ENCODE measurements at places on chromosomes 12 and 14.

- DNase-seq = no peak
These were observed 132.1 kb downstream of the ANKS1B start for GRCh38 chr12:99852666-99853065.

DNA sequence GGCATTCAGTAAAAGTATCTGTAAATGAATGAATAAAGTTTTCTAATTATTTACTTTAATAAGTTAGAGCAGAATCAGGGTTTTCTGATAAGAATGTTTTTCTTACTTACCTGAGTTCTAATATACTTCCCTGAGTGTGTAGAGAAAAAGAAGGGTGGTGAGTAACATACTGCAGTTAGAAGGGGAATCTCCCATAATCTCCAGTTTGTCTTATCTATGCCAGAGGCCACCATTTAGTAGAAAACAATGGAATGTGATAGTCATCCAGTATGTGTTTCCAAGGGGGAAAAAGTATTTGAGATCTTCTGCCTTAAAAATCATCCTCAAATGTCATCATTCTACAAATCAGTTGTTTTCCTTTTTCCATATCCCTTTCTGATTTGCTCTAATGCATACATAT, 56.5 kb upstream of the PAWR start:
- no peak for DNase-seq

DNA sequence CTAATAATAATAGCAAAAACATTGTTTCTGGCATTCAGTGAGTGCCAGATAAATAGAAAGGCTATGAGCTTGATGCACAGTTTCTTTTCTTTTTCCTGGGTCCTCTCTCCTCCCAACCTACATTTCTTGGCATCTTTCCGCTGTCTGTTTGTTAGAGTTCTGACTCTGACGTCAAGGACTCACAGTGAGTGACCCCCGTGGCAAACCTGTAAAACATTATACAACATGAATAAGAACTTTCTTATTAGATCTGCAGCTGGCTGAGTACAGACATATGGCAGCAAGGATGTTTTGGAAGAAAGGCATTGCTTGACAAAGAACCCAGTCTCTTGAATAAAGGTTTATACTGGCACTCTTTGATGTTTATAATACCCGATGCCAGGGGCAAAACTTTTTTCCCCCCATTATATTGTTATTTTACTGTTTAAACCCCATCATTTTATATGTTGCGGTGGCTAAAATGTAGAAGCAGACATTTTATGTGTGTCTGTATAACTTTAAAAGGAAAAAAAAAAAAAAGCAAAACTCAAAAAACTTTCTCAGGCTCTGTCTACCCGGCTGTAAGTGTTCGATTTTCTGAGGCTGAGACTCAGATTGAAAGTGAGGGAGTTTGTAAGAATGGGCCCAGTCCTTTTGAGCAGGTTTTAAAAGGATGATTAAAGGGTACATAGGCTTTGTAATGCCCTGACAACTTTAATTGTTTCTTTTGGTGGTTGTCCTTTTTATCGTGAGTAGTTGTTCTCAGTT, 159.3 kb downstream of the PDE3A start:
- no peak for DNase-seq

DNA sequence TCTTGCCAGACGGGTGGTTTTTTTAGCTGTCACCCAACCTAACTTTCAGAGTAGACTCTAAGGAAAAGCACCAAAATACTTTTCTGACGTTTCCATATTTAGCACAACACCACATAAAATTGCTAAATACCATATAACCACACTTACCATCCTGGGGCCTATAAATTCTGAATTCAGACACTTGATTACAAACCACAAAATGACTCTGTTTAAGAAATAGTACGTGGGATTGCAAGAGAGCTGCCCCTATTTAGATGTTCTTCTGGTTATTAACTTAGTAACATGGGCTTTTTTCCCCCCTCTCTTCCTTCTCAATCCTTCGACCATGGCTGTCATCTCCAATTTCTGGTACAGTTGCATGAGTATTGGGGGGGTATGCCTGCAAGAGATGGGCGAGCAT, 287.7 kb downstream of the BMP4 start:
- DNase-seq = no peak

- no peak for DNase-seq
These were observed 52.1 kb downstream of the NIN start for GRCh38 chr14:50778721-50779483.

DNA sequence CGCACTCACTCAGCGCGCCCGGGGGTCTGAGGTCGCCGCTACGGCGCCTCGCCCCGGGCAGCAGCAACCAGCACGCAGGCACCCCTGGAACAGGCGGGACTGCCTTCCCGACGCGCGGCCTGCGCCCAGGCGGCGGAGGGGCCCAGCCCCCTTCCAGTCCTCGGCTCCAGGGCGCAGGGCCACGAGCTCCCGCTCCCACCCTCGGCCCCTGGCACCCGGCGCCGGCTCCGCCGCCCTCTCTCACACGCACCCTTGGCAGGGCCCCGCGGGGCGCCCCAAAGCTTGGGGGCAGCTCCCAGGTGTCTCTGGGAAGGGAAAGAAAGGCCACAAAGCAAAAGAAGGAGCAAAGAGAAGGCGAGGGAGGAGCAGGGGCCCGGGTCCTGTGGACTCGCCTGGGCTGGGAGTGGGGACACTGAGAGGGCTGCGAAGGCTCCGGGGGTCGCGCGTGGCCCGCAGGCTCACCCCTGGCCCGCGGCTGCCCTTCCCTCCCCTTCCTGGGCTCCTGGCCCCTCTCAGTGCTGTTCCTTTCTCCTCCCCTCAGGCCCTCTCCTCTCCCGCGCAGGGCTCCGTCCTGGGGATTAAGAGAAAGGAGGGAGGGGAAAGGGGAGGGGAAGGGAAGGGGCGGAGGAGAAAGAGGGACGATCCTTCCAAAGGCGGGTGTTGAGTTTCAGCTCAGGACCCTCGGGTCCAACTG, 907 bp upstream of the EFS start:
- DNase-seq = no peak

DNA sequence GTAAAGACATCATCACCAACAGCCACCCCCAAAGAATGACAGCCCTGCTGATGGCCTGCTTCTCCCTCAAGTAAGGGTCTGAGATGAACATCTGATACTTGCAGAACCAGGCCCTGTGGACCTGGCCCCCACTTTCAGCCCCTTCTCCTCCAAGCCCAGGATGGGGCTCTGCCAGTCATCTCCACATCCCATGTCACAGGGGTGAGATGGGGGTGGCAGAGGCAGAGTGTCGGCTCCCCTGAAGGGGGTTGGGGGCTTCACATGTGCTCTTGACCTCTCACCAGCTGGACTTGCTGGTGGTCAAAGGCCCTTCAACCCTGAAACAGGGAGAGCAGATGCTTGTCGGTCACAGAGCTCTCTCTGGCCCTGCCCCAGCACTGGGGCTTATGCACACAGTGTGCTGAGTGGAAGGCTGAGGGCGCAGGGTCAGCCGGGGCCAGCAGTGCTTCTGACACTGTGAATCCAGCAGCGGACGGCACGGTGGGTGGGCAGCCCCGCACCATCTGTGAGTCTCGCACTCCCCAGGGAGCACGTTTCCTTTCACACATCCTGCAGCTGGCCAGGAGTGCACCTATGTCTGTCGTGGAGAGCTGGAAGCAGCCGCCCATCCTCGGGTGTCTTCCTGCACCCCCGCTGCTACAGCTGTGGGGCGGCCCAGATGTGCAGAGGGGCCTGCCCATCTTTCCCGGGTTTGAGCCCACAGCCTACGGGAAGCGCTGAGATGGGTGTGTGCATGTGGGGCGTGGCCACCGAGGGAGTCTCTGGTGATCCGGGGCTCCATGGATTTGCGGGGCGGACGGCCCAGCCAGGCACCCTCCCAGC, 94.3 kb downstream of the ADGRD1 start:
- no peak for DNase-seq

DNA sequence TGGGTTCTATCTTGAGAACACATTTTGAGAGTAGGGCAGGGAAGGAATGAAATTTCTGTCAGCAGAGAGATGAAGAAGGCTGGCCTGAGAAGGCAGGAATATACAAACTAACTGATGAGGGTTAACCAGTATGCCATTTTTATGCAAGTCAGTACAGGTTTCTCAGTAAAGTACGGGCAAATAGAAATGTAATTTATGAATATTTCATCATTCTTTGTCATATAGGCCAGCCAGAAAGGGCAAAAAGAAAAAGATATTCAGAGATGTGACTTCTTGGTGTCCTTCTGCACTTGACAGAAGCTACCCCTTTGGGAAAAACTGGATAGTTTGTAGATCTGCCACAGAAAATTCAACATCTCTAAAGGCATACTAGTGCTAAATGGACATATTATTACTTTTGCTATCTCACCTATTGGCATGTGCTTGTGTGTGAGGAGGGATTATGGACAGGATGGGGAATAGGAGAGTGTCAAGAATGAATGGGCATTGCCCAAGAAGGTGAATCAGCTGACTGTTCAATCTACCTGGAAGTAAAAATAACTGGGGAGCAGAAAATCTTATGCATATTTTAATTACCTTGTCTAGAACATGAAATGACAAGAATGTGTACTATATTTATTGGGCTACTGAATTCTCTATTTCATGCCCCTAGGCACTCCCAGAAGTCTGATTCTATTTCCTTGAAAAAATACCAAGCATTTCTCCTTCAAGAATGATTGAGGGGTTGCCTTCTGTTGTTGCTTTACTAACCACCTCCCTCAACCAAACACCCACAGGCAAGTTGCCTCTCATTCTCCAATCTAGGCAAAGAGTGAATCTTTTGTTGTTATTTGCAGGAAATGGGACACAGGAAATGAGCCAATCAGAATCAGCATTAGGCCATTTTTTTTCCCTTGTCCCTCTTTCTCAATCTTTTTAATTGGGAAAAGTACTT, 175.1 kb upstream of the SLC38A2 start:
- DNase-seq = no peak

DNA sequence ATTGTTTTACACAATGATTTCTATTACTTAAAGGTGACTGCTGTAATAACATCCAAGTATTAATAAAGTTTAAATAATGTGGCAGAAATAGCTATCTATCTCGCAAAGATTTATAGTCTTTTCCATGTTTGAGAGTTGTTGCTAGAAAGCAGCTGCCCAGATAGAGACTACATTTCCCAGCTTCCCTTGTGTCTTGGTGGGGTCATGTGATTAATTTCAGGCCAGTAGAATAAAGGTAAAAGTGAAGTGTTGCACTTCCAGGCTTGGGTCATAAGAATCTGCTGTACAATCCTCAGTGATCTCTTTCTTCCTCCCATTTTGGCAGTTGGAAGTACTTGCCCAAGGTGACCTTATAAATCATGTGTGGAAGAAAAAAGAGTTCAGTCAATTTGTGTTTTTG, 449.7 kb upstream of the USP15 start:
- DNase-seq = no peak

GRCh38 chr12:114168061-114168460, 201.9 kb upstream of the RBM19 start:
- no peak for DNase-seq

DNA sequence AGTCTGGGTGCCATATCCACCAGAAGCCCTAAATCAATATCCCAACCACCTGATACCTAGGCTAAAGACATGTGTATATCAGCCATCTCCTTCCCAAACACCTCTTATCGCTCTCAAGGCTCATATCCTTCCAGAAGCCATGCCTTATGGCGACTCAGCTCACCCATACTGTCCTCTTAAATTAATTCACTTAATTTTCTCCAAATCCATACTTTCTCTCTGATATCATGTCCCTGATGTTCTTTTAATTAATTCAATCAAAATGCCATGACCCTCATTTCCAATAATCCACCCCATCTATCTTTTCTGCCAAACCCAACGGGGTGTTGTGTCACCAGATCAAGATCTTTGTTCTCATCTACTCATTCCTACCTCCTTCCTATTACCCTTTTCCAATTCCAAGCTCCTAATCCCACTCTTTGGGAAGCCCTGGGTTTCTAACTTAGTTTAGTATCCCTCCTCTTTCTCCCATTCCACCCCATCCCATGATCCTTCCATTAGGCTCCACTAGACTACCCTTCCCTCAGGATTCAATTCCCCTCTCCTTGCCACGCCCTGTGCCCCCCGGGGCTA, 723 bp downstream of the ATF7 start:
- DNase-seq = no peak

GRCh38 chr12:65876161-65876560, 51.9 kb downstream of the HMGA2 start:
- DNase-seq = no peak

DNA sequence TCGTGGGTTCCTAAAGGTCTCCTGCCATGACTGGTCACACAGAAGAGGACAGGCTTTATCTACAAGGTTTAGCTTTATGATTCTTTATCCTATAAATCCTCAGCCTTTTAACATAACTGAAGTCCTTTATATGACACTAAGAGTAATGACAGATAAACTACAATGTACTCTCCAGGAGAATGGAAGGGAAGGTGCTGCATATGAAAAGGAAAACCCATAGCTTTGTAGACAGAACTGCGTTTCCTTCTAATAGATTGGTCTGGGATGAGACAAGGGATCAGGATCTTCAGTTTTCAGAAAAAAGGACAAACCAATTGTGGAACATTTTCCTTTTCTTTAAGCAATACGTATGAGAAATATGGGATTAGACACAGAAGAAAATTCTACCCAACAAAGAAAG, 201.1 kb upstream of the NPAS3 start:
- DNase-seq = no peak

DNA sequence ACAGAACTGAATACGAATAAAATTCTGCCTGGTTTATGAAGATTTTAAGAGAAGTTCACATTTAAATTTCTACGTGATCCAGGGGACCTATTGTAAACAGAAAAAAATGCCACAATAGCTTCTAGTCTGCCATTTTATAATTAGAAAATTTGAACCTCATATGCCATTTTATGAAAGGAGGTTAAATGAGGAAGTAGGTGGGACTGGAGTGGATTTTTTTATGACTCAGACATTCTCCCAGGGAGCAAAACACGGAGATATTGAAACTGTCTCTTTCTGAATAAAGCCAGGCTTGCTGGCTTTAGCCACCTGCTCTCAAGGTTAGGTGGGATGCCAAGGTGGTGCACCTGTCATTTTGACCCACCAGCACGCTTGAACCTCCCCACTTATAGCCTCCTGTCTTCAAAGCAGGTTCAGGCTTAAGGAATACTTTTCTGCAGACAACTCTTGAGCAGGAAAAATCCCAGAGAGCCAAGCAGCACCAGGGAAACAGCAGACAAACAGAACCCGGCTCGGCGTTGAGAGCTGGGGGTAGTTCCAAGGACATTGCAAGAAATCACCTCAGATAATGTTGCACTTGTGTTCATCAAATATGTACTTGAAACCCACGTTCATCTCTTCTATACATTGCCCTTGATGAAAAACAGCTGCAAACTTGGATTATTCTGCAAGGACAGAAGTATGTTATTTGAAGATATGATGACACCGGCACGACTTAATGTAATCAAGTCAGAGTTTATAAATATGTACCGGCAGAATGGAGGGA, 203.7 kb downstream of the PPM1H start:
- peak; percentile 18 for DNase-seq

DNA sequence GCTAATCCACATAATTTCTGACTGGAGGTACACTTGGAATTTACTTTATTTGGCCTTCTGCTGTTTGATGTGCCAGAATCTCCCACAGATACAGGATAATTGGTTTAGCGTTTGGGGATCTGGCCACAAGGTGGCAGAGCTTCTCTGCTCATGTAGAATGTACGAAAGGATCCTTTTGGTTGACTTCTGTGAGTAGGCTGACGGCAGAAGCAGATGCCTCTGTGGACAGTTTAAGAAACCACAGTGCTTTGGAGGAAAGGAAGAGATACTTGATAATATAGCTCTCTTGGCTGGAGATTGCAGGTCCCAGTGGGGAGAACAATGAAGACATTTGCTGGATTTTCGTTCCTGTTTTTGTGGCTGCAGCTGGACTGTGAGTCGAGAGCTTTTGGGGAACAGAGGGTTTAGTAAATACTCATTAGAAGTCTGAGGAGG, 75.3 kb upstream of the OR4E1 start:
- peak; percentile 34 for DNase-seq

Measured in GM13977 (cell line).